Spinal cord (tissue), 10 donors: ENCODE measurements at places on chromosomes 6 and 20. TPM values are rescaled to one million over a fixed set of nuclear protein-coding genes. Genes with fewer than 3 reads are reported as not detected.

DNA sequence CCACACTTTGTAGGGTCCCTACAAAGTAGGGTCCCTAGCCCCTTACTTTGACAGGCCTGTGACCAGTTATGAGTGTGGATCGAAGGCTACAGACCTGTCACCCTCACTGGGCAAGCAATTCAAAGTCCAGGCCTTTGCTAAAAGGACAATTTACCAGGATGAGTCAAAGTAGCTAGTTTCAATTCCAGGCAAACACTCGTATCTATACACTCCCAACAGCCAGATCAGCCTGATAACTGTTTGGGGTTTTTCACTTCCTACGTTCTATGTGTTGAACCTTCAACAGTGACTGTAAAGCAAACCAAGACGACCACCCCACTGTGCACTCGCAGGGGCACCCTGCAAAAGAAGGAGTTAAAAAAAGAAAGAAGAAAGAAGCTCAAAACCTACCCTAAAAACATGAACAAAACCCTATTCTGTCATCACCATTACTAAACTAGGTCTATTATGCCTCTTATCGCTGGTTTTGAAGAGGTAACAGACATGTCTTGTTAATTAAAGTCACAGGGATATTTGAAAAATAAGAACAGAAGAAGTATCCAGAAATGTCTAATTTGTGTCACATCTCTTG, 3.2 kb downstream of the GFOD1 start:
- no peaks in the 10 kb centered on the region for H3K36me3 ChIP-seq
- H3K4me1 ChIP-seq: peaks cover 28% of the 10 kb centered on the region
- H3K4me3 ChIP-seq: peak overlapping the region; percentile 7
- H3K27me3 ChIP-seq: peaks cover 3% of the 10 kb centered on the region

DNA sequence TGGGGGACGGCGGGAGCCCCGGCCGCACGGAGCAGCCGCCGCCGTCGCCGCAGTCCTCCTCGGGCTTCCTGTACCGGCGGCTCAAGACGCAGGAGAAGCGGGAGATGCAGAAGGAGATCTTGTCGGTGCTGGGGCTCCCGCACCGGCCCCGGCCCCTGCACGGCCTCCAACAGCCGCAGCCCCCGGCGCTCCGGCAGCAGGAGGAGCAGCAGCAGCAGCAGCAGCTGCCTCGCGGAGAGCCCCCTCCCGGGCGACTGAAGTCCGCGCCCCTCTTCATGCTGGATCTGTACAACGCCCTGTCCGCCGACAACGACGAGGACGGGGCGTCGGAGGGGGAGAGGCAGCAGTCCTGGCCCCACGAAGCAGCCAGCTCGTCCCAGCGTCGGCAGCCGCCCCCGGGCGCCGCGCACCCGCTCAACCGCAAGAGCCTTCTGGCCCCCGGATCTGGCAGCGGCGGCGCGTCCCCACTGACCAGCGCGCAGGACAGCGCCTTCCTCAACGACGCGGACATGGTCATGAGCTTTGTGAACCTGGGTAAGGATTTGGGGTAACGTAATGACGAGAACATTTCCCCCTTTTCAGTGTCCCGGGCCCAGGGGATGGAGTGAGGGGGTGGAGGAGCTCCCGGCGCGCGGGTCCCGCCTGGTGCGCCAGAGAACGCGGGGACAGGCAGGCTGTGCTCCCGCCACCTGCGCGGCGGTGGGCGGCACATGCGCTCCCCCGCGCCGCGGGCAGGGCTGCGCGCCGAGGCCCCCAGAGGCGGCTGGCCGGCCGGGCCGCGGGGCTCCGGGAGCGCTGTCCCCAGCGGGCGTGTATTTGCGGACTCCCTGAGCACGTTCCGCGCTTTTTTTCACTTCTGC, 1.4 kb downstream of the BMP6 start:
- peak overlapping the region; percentile 56 for H3K4me3 ChIP-seq
- peaks cover 31% of the 10 kb centered on the region for H3K4me1 ChIP-seq
- no peak overlapping the region for H3K27ac ChIP-seq
- no peak for DNase-seq
- no peaks in the 10 kb centered on the region for H3K36me3 ChIP-seq
- peaks cover 58% of the 10 kb centered on the region for H3K27me3 ChIP-seq

The CCN6 gene
- 0.57 TPM for polyA plus RNA-seq

DNA sequence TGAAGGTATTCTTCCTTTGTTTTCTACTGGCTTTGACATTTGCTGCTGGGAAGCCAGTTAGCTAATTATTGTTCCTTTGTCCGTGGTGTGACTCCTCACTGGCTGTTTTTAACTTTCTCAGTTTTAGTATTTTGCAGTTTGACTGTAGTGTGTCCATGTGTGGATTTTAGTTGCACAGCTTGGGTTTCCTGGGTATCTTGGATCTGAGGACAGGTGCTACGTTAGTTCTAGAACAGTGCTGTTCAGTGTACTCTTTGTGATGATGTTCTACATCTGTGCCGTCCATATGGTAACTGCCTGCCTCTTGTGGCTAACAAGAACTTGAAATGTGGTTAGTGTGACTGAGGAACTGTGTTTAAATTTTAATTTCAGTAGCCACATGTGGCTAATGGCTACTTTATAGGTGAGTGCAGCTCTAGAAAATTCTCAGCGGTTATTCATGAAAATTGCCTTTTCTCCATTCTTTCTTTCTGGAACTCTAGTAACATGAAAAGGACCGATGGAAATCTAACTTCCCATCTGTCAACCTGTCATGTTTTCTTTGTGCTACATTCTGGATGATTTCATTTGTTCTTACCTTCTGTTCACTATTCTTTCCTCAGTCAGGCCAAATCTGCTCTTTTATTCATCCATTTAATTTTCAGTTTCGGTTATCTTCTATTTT, 7.4 kb downstream of the SNX9 start:
- no peaks in the 10 kb centered on the region for H3K36me3 ChIP-seq
- H3K4me1 ChIP-seq: no peaks in the 10 kb centered on the region
- no peak overlapping the region for H3K27ac ChIP-seq
- DNase-seq: peak; percentile 34

GRCh38 chr6:32836873-32837272, 1.7 kb downstream of the TAP2 start:
- no peak overlapping the region for H3K27ac ChIP-seq
- no peaks in the 10 kb centered on the region for H3K27me3 ChIP-seq
- H3K4me3 ChIP-seq: no peak overlapping the region
- peaks cover 10% of the 10 kb centered on the region for H3K4me1 ChIP-seq

GRCh38 chr6:73932866-73933265, 236.9 kb downstream of the CD109 start:
- no peaks in the 10 kb centered on the region for H3K27me3 ChIP-seq
- no peak overlapping the region for H3K27ac ChIP-seq
- no peaks in the 10 kb centered on the region for H3K4me1 ChIP-seq
- H3K4me3 ChIP-seq: no peak overlapping the region
- no peak for DNase-seq

DNA sequence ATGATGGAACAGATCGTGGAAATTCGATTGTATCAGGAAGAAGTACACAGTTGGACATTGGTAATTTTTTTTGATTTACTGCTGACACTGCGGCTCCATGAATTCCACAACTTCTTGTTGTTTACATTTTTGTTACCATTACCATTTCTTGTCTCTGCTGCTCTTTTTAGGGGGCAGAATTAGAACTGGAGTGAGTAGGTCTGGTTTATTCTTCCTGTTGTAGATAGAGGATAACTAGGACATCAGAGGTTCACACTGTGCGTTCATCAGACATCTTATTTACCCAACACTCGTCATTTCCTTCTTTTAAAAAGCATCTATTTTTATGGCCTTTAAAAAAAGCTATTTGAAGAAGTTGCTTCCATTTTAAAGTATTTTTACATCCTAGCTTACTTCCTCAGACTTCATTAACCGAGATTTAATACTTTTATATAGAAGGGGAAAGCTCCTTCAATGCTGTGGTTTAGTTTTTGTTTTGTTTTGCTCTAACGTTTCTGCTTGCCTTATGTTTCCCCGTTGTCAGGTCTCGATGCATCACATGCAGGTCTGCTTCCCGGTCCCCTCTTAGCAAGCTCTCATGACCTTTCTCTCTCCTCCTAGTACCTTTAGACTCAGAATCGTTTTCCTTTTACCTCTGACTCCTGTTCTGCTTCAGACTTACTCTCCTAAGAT, 139.1 kb downstream of the ARID1B start:
- no peaks in the 10 kb centered on the region for H3K27me3 ChIP-seq
- H3K27ac ChIP-seq: no peak overlapping the region
- no peak for DNase-seq

GRCh38 chr6:27230758-27231111, 16.8 kb upstream of the PRSS16 start:
- no peaks in the 10 kb centered on the region for H3K36me3 ChIP-seq
- H3K4me3 ChIP-seq: no peak overlapping the region
- H3K27me3 ChIP-seq: peaks cover 57% of the 10 kb centered on the region
- H3K27ac ChIP-seq: no peak overlapping the region

- H3K27me3 ChIP-seq: peaks cover 2% of the 10 kb centered on the region
- peak overlapping the region; percentile 15 for H3K27ac ChIP-seq
- H3K4me3 ChIP-seq: no peak overlapping the region
- no peaks in the 10 kb centered on the region for H3K36me3 ChIP-seq
- no peak for DNase-seq
- peaks cover 9% of the 10 kb centered on the region for H3K4me1 ChIP-seq
These were observed 16.1 kb upstream of the ZNF217 start for GRCh38 chr20:53609491-53610445.
